ENCODE measurements at places on chromosomes 12 and 14.

GRCh38 chr12:67816269-67816668 is 167.7 kb downstream of the DYRK2 start:
- DNase-seq, result no peak

DNA sequence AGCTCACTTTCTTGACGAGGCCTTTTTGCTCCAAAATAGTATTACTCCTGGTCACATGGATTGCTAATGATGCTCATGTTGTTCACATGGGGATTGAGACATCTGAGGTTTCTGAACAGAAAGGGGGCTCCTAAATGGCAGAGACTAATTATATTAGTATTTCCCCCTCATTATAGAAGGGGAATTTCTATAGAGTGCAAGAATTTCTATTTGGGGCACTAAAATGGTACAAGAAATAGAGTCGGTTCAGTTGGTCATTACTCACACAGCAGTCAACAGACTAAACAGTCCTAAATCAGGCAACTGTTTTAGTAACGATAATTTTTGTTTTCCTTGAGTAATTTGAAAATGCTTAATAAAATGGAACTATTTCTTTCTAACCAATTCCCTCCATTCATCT is 108.9 kb downstream of the DACT1 start:
- DNase-seq, result no peak

- DNase-seq, result no peak
Observed at GRCh38 chr14:36998686-36999085, 173.7 kb downstream of the SLC25A21 start.

- DNase-seq, result no peak
Observed at GRCh38 chr12:66739940-66740651, 61.2 kb upstream of the GRIP1 start.

- no peak for DNase-seq
Observed at GRCh38 chr12:74066476-74066875, 471.2 kb upstream of the ATXN7L3B start.

- no peak for DNase-seq
Observed at GRCh38 chr12:128137140-128137539, 129.8 kb upstream of the TMEM132C start.

DNA sequence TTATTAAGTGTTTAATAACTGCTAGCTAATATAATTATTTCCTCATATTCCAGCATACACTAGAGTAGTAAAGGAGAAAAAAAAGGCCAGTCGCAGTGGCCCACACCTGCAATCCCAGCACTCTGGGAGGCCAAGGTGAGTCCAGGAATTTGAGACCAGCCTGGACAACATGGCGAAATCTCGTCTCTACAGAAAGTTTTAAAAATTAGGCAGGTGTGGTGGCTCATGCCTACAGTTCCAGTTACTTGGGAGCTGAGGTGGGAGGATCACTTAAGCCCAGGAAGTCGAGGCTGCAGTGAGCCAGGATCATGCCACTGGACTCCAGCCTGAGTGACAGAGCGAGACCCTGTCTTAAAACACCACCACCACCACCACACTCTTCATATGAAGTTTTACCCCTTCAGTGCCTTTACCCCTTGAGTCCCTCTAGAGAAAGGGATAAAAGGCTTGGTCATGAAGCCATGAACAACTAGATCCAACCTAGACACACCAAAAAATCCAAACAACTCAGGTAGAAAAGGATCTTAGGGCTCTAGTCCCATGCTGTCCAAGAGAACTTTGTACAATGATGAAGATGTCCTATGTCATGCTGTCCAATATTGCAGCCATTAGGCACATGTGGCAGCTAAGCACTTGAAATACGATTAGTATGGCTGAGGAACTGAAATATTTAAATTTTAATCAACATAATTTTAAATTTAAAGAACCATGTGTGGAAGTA is 29.6 kb downstream of the ATXN2 start:
- DNase-seq, result no peak

GRCh38 chr14:101232340-101233020 is 328.8 kb upstream of the DIO3 start:
- DNase-seq, result no peak

DNA sequence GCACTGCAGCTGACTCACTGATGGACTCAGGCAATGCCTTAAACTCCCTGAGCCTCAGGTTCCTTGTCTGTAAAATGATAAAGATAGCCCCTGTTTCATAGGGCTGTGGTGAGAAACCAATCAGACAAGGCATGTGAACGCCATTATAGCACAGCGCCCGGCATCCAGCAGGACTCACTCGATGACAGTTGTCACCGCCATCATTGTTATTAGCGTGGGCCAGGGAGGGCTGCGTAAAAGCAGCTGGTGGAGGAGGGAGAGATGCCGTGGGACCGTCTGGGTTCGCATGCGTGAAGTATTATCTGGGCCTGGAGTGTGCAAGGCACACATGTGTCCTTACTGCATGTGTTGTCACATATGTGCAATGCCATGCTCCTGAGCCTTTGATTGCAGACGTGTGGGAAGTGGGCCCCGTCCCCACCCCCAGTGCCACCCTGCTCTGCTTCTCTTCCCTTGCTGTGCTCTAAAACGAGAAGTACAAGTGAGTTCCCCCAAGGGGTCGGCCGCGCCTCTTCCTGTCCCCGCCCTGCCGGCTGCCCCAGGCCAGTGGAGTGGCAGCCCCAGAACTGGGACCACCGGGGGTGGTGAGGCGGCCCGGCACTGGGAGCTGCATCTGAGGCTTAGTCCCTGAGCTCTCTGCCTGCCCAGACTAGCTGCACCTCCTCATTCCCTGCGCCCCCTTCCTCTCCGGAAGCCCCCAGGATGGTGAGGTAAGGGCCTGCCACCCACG is at the start of gene PTPN6:
Gene PTPN6 (plus strand): TSS at position 546 of the 730 bp plus-strand sequence. CDS start 157 bp downstream, at position 703.
- DNase-seq, result no peak

GRCh38 chr12:100717733-100718067 is 76.9 kb upstream of the ANO4 start:
- DNase-seq, result no peak

DNA sequence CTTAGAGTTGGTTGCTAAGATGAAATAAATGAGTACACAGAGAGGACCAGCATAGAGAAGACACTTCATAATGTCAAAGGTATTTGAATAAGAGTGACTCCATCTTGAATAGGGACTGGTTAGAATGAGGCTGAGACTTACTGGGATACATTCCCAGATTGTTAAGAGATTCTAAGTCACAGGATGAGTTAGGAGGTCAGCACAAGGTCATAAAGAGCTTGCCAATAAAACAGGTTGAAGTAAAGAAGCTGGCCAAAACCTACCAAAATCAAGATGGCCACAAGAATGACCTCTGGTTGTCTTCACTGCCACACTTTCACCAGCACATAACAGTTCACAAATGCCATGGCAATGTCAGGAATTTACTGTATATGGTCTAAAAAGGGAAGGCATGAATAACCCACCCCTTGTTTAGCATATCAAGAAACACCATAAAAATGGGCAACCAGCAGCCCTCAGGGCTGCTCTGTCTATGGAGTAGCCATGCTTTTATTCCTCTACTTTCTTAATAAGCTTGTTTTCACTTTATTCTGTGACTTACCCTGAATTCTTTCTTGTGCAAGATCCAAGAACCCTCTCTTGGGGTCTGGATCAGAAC is 8.3 kb upstream of the SERPINA1 start:
- DNase-seq, result no peak

- no peak for DNase-seq
Observed at GRCh38 chr12:108273217-108273616, 65.9 kb downstream of the CMKLR1 start.

- no peak for DNase-seq
Observed at GRCh38 chr14:75025876-75026275, 23.2 kb downstream of the EIF2B2 start.

DNA sequence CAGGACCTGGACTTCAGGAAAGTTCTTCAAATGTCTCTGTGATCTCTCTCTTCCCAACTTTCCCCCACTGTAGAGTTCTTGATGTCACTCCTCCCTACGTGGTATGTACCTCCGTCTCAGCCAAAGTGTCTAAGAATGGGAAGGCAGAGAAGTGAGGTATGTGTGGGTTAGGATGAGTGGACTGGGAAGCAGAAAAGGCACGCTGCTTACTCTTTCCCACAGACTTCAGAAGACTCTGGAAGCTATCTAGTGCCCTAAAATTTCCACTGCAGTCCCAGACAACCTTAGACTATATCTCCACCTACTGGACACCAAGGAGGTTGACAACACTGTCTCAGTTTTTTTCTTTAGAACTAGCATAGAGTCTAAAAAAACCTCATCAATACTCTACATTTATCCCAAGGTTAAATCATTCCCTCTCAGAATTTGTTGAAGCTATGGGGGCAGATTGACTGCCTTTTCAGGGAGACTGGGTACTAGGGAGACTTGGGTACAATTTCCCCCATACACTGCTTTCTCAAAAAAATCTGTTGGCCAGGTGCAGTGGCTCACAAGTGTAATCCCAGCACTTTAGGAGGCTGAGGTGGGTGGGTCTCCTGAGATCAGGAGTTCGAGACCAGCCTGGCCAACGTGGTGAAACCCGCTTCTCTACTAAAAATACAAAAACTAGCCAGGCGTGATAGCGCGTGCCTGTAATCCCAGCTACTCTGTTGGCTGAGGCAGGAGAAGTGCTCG is 20.6 kb upstream of the ITGA5 start:
- DNase-seq, result no peak

DNA sequence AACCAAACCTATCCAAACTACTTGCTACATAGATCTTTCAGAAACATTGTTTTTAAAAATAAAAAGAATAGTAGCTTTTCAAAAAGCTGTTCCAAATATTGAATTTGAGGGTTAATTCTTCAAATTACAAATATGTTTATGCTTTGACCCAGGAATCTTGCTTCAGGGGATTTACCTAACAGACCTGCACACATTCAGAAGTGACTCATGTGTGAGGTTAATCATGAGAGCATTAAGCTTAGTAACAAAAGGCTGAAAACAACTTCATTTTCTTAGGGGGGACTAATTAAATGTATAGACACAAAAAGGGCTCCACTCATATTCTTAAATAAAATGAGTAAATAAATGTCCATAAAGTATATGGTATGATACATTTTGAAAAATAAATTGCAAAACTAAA is 672.4 kb upstream of the FLRT2 start:
- DNase-seq, result no peak

GRCh38 chr14:91063119-91063518 is 2.7 kb upstream of the RPS6KA5 start:
- no peak for DNase-seq

DNA sequence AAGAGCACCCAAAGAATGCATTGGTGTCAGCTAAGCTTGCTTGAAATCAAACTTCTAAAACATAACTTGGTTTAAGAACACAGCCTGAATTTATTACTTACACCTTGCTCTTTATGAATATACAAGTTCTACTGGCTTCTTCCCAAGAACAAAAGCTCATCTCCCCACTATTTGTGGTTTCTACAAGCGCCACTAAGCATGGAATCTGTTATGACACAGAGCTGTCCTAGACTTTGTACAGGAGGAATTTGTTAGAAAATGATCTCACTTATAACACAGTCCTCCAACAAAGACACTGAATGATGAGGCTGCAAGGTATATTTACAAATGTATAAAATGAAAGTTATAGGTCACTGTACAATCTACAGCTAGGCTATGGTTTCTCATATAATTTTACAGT is 452.1 kb downstream of the BCAT1 start:
- DNase-seq, result no peak

DNA sequence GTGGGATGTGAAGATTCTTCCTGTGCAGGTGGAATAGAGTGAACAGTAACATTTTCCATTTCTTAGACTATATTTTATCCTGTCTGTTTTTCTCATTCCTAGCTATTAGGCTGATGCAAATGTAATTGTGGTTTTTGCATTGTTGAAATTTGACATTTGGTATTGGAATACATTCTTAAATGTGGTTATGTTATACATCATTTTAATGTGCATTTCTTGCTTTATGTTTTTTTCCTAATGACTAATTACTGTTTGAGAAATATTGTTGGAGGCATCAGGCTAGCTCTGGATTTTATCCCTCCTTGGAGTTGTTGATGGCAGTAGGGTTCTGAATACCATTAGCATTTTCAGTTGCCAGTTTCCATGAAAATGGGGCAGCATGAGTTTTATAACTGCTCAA is 75.9 kb upstream of the GNG2 start:
- no peak for DNase-seq

- DNase-seq, result no peak
Observed at GRCh38 chr12:116620124-116620491, 60.9 kb downstream of the MAP1LC3B2 start.

GRCh38 chr12:111285200-111285599 is 83.7 kb downstream of the PHETA1 start:
- DNase-seq, result no peak

DNA sequence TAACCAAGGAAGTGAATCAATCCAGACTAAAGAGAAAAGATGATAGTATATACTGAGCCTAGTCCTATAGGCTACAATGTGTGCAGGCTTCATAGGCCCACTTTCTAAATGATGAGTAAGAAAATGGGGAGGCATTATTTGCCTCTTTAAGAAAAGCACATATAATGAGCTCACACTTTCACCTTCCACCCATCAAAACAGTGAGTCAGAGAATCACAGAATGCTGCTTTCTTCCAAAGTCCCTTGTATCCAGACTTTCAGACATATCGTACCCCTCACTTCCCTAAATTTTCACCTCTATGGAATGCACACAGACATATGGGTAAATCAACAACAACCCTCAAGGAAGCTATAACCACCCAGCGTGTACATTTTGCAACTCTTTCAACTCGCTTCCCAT is 286.4 kb upstream of the PRKD1 start:
- DNase-seq, result no peak

- DNase-seq, result no peak
Observed at GRCh38 chr14:76293221-76293620, 82.7 kb upstream of the ESRRB start.

DNA sequence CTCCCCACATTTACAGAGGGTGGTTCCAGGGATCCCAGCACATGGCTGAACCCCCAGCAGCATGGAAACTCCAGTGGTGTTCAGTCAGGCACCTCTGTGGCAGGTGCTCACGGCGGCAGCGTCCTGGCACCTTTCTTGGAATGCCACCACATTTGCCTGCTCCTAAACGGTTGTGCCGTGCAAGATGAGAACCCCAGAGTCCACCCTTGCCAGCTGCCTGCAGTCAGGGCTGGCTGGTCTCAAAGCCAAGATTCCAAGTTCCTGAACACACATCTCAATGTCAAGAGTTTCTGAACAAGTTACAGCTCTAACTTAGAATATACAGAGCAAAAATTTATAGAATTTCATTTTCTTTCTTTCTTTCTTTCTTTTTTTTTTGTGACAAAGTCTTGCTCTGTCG is 38.7 kb downstream of the DDX51 start:
- DNase-seq, result no peak
